NCI-H2171 treated with DMSO at 0.1 percent for 48 hours (cell line): ENCODE measurements at places on chromosomes 6 and 20.

DNA sequence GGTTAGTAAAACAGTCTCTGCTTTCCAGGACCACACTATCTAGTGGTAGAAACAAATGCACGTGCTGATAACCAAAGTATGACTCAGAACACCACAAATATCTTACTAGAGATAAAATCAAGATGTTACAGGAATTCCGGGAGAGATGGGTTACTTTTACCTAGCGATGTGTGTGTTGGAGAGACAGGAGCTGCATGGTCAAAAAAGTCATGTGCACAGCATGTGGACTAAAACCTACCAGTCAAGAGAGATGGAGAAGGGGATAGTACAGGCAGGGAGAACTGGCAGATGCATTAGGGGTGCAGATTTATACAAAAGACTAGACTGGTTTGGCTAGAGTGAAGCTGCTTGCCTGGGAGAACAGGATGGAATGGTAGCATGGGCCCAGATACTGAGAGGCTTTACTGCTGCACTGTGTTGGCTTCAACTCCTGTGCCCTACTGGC lies 75.3 kb upstream of the MRAP2 start:
- DNase-seq = no peak

GRCh38 chr6:71468841-71469700 lies 180.5 kb downstream of the OGFRL1 start:
- no peak for DNase-seq

GRCh38 chr6:35181933-35182612 lies 31.7 kb upstream of the SCUBE3 start:
- peak; percentile 34 for DNase-seq

- no peak for DNase-seq
Observed at GRCh38 chr20:57727863-57728262, 18.0 kb upstream of the PMEPA1 start.

DNA sequence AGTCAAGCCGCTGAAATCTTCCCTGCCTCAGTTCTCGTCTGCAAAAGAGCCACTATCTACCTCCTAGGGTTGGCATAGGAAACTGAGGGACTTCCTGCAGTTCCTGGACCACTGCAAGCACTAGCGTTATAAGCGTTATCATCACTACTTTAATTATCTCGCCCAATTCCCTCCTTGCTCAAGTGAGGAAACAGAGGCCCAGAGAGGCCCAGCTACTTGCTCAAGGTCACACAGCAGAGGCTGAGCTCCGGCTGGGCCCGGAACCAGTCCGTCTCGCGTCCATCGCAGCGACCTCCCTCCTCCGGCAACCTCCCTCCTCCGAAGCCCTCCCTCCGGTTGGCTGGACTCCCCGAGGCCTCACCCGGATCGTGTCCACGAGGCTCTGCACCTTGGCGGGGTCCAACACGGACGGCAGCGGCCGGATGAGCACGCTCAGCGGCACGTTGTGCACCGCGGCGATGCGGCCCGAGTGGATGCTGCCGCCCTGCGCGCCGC lies 338 bp downstream of the SRXN1 start:
- no peak for DNase-seq

- DNase-seq = peak; percentile 92
Observed at GRCh38 chr20:16488086-16488485, 85.2 kb downstream of the KIF16B start.

DNA sequence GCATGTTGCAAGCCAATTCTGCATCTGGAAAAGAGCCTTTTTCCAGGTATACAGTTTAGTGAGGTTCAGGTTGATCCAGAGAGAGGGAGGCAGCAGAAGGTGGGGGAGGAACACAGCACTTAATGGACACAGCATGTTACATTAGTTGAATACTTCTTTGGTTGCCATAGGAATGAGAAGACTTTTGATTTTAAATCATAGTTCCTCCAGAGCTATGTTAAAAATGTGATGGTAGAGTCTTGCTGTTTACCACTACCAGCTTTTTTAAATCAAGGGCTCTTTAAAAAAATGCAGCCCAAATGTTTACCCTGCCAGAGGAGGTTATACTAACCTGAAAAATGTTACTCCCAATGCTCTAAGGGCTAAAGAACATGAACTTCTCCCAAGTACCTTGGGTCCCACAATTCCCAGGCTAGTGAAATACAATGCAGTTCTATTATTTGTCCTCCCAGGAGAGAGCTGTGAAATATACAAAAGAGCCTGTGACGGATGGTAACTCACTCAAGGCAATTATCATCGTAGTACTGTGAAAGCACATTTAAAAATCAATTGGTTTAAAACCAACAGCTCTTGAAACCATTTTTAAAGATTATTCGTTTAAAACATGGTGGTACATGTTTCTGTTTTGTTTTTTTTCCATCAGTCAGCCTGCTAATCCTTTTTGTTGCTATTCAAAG lies 6.9 kb upstream of the PHACTR1 start:
- DNase-seq = no peak

GRCh38 chr6:162833776-162834175 lies 106.0 kb downstream of the PACRG start:
- no peak for DNase-seq

- no peak for DNase-seq
Observed at GRCh38 chr6:68240726-68241125, 394.4 kb upstream of the ADGRB3 start.

- no peak for DNase-seq
Observed at GRCh38 chr20:10857352-10858070, 183.7 kb upstream of the JAG1 start.

DNA sequence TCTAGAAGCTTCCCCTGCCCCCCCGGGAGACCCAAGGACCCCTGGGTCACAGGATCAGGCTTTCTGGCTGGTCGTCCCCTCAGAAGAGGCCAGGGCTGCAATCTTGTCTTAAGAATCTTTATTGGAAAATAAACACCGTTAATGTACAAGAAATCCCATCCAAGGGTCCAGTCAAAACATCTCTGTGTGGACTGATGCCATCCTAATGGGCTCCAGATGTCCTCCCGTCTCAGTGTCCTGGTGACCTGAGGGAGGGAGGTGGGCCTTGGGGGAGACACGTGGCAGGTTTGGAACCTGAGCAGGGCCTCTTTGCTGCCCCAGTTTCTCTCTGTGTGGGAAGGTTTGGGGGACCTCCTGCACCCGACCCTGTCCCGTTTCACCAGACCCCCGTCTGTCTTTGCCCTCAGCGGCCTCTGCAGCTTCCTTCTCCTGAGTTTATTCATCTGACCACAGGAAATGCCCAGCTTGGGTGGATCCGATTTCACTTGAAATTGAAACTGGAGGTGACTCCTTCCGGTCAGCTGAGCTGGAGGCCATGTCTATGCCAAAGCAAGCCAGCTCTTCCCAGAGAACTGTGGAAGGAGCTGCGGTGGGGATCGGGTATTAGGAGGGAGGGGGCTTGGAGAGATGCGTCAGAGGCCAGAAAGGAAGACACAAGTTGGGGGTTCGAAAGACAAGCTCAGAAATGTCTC lies 75.1 kb downstream of the SLC2A10 start:
- no peak for DNase-seq

DNA sequence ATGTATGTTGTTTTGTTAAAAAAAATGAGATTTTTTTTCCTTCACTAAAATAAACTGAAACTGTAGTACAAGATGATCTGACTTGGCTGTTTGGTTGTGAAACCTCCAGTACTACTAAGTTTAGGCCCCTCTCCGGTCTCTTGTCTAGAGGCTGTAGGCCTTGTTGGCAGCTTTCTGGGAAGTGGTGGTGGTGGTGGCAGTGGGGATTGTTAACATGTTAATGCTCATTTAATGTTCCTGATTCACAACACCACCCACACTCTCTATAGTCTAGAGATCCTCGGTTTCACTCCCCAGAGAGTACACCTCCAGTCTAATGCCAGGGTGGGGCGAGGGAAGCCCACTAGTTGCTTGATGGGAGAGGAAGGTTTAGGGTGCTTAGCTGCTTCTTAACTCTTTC lies 24.1 kb downstream of the STK4 start:
- no peak for DNase-seq

GRCh38 chr6:44438827-44439226 lies 51.3 kb downstream of the CDC5L start:
- no peak for DNase-seq

DNA sequence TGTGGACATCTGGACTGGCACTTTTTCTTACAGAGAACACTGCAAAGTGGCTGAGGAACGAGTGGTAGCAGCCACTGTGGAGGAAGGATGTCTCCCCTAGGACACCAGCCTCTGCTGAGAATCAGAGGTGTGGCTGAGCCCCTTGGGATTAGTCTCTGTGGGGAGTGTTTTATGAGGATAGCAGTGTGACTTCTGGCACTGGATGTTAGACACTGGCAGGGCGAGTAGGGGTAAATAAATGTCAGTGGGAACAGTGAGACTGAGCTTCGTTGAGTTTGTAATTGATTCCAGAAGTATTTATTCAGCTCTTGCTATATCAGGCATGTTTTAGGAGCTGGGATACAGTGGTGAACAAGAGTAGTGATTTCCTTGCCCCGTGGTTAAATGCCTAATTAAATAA lies 124.0 kb downstream of the JARID2 start:
- peak; percentile 24 for DNase-seq

- no peak for DNase-seq
Observed at GRCh38 chr6:64256483-64256882, 620.9 kb downstream of the PHF3 start.

DNA sequence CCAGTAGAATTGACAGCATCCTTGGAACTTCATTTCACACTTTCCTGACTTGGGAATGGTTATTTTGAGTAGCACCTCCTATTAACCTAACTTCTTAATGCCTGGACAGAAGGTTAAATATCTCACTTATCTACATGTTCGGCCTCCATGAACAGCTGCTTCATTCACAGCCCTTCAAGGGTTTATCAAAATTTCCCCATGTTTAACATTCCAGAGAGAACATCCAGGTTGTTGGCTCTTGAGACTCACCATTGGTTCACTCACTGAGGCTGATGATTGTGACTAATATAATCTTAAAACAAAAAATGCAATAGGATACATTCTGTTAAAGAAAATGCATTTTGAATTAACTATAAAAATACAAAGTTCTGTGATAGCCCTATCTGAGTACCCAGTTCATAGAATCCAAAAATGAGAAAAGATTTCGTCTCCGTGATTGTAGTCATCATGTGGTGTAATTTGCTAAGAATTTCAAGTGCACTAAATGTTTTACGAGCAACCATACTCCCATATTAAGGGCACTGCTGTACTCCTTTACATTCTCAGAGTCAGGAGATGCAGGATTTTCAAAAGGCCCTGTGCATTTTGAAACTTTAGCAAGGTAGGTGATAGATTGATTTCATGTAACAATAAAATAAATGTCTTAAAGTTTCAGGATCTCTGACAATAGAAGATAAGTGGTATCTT lies 260.6 kb upstream of the TAB2 start:
- no peak for DNase-seq

GRCh38 chr6:89350281-89350966 lies 2.1 kb downstream of the UBE2J1 start:
- DNase-seq = no peak

- DNase-seq = no peak
Observed at GRCh38 chr6:3876866-3877265, 27.7 kb downstream of the FAM50B start.

GRCh38 chr6:112144145-112144926 lies 56.9 kb downstream of the FAM229B start:
- DNase-seq = peak; percentile 91

DNA sequence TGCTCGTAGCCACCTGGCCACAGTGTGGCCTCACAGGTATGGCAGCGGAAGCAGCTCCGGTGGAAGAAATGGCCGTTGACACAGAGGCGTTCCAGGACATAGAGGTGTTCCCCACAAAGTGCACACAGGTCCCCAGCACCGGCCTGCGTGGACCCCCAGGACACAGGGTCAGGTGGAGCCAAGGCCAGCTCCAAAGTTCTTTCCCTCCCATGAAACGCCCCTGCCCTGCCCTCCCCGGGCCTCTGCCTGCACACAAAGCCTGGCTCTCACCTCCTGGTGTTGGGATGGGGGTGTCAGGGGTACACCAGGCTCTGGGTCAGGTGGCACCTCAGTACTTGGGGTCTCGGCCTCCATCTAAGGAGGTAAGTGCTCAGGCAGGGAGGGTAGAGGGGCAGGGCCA lies 6.6 kb downstream of the SMPD2 start:
- no peak for DNase-seq

DNA sequence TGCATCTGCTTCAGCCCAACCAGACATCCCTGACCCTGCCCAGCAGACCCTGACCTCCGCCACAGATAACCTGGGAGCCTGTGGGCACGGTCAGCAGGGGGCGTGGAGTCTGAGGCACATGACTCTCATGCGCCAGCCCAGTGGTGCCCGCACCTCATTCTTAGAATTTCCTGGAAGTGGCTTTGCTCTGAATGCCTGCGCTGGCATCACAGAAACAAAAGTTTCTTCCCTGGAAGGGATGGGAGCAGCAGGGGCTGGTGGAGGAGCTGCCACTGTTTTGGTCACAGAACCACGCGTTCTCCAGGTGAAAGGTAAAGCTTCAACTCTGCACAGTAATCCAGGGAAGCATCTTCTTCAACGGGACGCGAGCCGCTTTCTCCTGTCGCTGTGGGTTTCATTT lies 67.9 kb upstream of the DUSP22 start:
- DNase-seq = no peak

DNA sequence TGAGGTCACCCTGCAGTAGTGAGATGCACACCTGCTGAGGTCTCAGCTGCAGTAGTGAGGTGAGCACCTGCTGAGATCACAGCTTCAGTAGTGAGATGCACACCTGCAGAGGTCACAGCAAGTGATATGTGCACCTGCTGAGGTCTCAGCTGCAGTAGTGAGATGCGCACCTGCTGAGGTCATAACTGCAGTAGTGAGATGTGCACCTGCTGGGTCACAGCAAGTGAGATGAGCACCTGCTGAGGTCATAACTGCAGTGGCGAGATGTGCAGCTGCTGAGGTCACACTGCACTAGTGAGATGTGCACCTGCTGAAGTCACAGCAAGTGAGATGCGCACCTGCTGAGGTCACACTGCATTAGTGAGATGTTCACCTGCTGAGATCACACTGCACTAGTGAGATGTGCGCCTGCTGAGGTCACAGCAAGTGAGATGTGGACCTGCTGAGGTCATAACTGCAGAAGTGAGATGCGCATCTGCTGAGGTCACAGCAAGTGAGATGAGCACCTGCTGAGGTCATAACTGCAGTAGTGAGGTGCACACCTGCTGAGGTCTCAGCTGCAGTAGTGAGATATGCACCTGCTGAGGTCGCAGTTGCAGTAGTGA lies 20.8 kb downstream of the ZDHHC14 start:
- DNase-seq = no peak

DNA sequence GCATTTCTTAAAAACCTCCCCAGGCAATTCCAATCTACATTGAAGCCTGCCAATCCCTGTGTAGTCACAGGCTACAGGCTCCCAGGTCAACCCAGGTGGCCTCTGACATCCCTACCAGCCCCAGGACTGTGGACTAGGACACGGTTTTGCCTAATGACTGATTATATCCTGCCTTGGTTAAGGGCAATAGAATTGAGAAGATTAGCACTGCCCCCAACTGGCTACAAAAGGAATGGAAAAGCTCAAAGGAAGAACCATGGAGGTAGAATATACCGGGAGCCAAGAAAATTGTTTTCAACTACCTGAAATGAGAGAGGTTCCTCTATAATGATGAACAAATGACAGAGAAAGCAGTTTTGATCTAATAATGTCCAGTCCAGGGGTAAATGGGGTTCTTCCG lies 421.1 kb upstream of the AGPAT4 start:
- DNase-seq = no peak

DNA sequence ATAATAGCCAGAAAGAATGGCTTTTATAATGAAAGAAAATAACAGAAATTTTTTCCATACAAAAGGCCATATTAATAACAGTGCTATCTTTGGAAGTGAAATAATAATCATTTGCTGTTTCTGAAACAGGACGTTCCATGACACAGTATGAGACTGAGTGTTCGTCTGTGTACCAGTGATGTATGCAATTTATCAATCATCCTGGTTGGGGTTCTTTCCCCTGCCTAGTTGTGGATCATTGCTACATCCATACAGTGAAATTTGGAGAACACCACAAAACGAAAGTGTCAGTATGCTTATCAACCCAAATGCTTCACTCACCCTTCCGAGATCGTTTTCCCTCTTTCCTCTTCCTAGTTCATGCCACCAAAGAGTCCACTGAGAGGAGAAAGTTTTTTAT lies 151.4 kb upstream of the PRDM1 start:
- no peak for DNase-seq
